ENCODE measurements at places on chromosomes 1 and 21. TPM values are rescaled to one million over a fixed set of nuclear protein-coding genes. Genes with fewer than 3 reads are reported as not detected.

The ANKRD35 gene
- total RNA-seq, result 0.11 TPM

The C1orf141 gene
- total RNA-seq, result not detected

The AMPD1 gene
- total RNA-seq, result not detected

The HHAT gene
- total RNA-seq, result 5.5 TPM

The IKBKE gene
- total RNA-seq, result 8.6 TPM

The GSTM5 gene
- total RNA-seq, result 0.23 TPM

The ATP1A2 gene
- 93.6 TPM for total RNA-seq

The OTUD3 gene
- total RNA-seq, result 23.3 TPM

The PLD5 gene
- 0.84 TPM for total RNA-seq

The TMED5 gene
- 38.3 TPM for total RNA-seq

The ANKRD45 gene
- 3.2 TPM for total RNA-seq

The PRAMEF6 gene
- not detected for total RNA-seq

The CASZ1 gene
- 2.6 TPM for total RNA-seq

The MAP3K21 gene
- total RNA-seq, result 0.51 TPM

The FAM110D gene
- total RNA-seq, result 1.2 TPM

The DNAJC8 gene
- 132 TPM for total RNA-seq

The TARS2 gene
- total RNA-seq, result 30.0 TPM

The CD2 gene
- total RNA-seq, result not detected

The SH2D1B gene
- total RNA-seq, result not detected

The NPPB gene
- not detected for total RNA-seq

The TTC24 gene
- total RNA-seq, result not detected

The CAMK1G gene
- 1.8 TPM for total RNA-seq

The SERBP1 gene
- total RNA-seq, result 370 TPM

The S100A7A gene
- total RNA-seq, result not detected

The CDC42 gene
- 192 TPM for total RNA-seq

The SELL gene
- not detected for total RNA-seq

The TRABD2B gene
- 0.49 TPM for total RNA-seq

The DISC1 gene
- 13.7 TPM for total RNA-seq

The EXO1 gene
- total RNA-seq, result 49.3 TPM

The MCOLN3 gene
- not detected for total RNA-seq

The BRDT gene
- not detected for total RNA-seq

The C1orf116 gene
- total RNA-seq, result 0.37 TPM

The VCAM1 gene
- total RNA-seq, result 8.7 TPM

The SEC16B gene
- total RNA-seq, result 2.1 TPM

The SH2D2A gene
- 1.0 TPM for total RNA-seq

The RAB42 gene
- 2.8 TPM for total RNA-seq

The ADAMTS4 gene
- total RNA-seq, result 4.8 TPM

The SLC5A9 gene
- total RNA-seq, result not detected

The ARHGEF11 gene
- 52.7 TPM for total RNA-seq

The PADI1 gene
- not detected for total RNA-seq

The SMIM1 gene
- 4.7 TPM for total RNA-seq

The NPR1 gene
- 0.93 TPM for total RNA-seq

The TDRD5 gene
- total RNA-seq, result not detected

The PALMD gene
- 0.36 TPM for total RNA-seq

The SMCP gene
- total RNA-seq, result not detected

The LCE6A gene
- total RNA-seq, result not detected

The CDK11B gene
- total RNA-seq, result 32.1 TPM

The PLA2G2F gene
- total RNA-seq, result not detected

The AKNAD1 gene
- 1.4 TPM for total RNA-seq

The FNDC10 gene
- total RNA-seq, result 14.3 TPM

The ANGPTL1 gene
- 0.21 TPM for total RNA-seq

The LPAR3 gene
- 1.2 TPM for total RNA-seq

The MPL gene
- not detected for total RNA-seq

The TEDDM1 gene
- total RNA-seq, result not detected

Measured in neural crest cell (in vitro differentiated cells).